ENCODE measurements at places on chromosomes 16 and 17.

DNA sequence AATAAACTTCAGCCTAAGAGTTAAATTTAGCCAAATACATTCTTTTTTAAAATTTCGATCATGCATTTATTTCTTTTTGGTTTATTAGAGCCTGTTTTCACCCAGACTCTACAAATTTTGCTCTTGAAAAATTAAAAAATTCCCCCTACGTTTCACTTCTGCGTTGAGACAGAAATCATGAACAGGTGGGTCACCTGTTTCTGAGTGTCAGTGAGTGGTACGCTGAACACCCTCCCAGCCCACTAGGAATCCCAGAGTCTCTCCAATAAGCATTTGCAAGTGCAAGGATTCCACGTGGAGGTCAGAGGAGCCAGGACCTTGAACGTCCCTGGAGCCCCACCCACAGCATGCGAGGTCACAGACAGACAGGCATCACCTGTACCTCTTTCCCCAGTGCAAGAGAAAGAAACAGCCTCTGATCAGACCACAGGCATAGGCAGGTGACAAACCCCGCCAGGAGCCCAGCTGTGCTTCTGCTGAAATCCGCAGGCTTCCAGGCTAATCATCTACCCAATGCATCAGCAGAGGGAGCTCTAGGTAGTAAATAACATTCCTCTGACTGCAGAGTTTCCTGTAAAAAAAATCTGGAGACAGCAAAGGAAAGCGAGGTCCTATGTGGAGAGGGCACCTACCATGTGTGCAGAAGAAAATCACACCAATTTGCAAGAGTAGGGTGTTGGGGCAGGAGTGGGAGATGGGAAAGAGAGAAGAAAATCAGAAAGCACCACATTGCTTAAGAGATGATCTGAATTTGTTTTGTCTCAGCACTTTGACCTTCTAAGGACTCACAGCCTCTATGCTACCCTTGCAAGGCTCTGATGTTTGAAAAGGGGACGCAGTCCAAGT, 5.9 kb upstream of the XYLT1 start:
- DNase-seq = peak; percentile 36

DNA sequence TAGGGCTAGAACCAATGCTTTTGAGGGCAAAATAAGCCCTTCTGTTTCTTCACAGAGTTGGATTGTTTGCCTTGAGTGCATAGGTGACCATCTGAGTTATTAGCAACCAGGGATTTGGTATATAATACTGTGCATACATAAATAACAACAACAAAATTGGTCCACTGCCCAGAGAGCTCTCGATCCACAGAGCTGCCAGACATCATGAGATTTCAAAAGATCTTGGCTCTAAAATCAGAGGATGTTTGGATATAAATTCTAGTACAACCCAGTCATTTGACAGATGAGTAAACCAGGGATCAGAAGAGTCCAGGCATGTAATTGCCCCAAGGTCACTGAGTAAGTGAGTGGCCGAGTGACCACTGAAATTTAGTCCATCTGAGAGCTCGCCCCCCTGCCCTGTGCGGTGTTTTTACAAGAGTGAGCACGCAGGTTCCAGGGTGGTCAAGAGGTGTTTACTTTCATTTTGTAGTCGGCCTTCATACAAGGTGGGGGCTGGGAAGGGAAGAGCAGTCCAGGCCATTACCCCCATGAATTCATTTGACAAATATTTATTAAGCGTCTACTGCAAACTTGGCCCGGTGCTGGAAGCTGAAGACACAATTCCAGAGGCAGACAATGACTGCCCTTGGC, 1.8 kb upstream of the MT2A start:
- DNase-seq = peak; percentile 82

DNA sequence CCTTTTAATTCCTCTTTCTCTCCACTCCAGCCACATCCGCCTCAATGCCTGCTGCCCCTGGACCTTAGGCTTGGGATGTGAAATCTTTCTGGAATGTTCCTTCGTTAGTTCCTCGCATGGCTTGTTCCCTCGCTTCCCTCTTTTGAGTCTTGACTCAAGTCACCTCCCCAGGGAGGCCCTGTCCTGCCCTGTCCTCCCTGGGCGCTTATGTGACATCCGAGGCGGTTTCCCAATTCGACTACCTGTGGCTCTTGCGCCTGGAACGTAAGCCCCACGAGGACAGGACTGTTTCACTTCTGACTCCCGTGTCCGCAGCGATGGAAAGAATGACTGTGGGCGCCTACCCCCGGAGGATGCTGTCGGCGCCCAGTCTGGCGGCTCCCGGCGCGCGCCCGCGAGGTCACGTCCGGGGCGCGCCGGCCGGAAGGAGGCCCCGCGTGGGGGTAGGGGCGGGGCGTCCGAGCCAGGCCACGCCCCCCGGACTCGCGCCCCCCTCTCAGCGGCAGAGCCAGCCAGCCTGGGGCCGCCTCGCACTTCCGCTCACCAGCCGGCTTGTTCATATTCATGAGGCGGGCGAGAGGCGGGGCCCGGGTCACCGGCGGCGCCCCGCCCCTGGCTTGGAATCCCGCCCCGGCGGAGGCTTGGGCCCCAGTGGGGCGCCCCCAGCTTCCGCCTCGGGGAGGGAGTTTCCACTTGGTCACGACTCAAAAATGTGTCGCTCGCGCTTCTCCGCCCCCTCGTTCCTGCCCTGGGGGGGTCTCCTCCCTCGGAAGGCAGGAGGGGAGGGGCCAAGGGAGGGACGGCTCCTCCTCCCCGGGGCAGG, 8.4 kb upstream of the GLIS2 start:
- peak; percentile 95 for DNase-seq

- DNase-seq = no peak
Observed at GRCh38 chr17:27326051-27326450, 32.1 kb downstream of the WSB1 start.

DNA sequence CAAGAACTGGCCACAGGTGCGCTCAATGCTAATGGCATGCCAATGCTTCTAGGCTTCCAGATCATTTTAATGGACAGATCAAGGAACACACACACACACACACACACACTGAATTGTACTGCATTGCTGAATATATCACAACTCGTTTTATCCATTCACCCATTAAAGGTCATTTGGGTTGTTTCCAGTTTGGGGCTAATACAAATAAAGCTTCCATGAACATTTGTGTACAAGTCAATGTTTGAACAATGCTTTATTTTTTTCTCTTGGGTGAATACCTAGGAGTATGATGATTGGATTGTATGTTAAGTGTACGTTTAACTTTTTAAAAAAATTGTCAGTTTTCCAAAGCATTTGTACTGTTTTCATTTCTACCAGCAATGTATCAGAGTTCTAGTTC, 3.6 kb upstream of the PCTP start:
- no peak for DNase-seq

GRCh38 chr17:49349541-49349940, 12.5 kb downstream of the ZNF652 start:
- no peak for DNase-seq

GRCh38 chr16:24748242-24748641, 18.8 kb downstream of the TNRC6A start:
- peak; percentile 88 for DNase-seq

DNA sequence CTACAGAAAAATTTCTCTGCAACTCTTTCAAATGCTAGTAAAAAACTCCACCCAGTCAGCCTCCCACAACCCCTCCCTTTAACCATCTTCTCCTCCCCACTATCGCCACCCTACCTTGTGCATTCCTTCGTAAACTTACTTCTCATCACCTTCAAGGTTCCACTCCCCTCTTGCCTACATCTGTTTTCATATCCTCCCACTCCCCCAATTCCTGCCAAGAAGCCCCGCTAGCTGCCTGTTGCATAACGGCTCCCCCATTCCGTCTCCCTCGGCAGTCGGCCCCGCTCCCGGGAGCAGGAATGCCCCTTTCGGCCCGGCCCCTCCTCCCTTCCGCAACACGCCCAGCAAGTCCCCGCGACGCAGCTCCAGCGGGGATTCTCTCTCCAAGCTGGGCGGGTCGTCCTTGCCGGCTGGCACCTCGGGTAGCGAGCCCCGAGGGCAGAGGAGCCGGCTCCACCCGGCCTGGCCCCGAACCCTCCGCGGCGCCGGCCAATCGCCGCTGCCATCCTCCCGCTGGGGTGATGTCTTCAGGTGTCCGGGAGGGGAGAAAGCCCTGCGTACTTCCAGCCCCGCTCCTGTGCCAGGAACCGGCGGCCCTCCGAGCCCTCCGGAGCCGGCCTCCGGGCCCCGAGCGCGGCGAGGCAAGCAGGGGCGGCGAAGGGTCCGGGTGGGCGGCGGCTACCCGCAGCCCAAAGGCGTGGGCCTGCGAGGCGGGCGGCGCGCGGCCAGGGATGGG, 1.5 kb downstream of the PHLPP2 start:
- peak; percentile 90 for DNase-seq

GRCh38 chr16:8720080-8720966, 45.9 kb downstream of the ABAT start:
- DNase-seq = no peak

- no peak for DNase-seq
Observed at GRCh38 chr17:48385319-48385718, 44.7 kb downstream of the SKAP1 start.

- DNase-seq = peak; percentile 4
Observed at GRCh38 chr16:77674888-77675287, 47.4 kb upstream of the NUDT7 start.

- no peak for DNase-seq
Observed at GRCh38 chr17:74702116-74702871, 10.4 kb downstream of the CD300LF start.

- DNase-seq = no peak
Observed at GRCh38 chr17:50021681-50022370, 26.8 kb upstream of the DLX3 start.

DNA sequence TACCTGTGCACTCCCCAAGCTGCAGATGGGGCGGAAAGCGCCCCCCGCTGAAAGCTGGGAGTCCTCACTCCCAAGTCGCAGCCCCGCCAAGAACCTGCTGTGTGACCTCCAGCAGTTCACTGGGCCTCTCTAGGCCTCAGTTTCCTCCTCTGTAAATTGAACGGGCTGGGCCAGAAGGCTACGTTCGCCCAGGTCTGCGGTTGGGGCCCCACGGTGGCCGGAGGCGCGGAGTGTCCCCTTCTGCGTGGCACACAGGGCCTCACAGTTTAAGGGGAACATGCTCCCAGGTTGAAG, 628 bp downstream of the GALK1 start:
- no peak for DNase-seq

GRCh38 chr16:50459496-50460080, 88.6 kb upstream of the NKD1 start:
- DNase-seq = no peak

GRCh38 chr16:30892670-30893416, 1.0 kb downstream of the BCL7C start:
- DNase-seq = no peak

DNA sequence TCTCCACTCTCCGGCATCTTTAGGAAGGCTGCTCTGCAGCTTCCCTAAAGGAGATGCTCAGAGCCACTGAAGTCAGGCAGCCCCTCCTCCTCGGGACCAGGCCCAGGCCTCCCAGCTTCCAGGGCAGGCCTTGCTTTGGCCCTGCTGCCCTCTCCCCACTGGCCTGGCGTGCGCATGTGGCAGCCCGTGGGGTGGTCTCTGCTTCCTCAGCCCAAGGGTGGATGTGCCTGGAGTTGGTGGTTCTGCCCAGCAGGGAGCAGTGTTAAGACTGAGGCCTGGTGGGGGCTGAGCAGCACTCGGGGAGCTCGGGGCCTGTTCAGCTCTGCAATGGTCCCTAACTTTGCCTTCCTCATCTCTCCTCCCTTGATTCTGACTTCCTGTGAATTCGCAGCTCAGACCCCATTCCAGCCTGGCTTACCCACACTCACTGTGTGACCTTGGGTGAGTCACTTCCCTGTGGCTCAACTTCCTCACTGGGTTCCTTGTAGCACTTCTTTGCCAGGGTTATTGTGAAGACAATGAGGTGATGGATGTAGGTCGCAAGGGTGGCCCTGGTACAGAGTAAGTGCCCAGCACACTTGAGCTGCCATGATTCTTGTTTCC, 63.2 kb downstream of the NKD1 start:
- DNase-seq = peak; percentile 33

DNA sequence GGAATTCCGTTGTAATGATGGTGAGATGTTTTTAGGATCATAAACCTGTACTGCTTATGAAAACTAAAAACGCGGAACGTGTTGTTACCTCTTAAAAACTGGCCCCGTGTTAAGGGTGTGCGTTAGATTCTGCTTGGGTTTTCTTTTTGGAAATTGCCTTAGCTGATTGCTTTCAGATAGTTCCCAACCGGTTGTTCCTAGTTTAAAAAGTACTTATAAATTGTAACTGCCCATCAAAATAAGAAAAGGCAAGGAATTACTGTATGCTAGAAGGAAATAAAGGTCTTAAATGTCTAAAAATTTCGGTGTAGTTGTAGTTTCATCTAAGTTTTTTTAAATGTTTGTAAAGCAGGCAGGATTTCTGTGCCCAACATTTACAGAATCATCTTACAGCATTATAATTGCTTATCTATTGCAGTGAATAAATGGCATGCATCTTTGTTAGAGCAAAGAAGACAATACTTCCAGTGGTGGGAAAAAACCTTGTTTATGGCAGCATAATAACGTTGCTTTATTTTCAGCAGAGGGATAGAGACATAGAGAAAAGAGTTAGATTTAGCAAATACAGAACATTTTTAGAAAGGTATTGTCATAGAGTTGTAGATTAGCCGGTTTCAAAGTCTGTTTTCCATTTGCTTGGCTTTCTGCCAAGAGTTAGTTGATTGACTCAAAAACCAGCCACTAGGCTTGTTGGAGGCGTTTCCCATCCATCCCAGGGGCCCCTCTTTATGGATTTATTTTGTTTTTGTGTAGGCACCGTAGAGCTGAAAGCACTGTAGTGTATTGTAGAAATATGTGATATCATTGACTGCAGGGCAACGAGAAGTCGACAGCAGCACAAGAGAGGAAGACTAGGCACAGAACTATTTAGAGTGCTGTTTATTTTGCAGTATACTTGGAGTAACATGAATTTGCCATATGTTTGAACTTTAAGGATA, 1.7 kb downstream of the PPM1D start:
- peak; percentile 72 for DNase-seq

GRCh38 chr17:32636598-32637218, 149.9 kb downstream of the CDK5R1 start:
- DNase-seq = no peak

All from mammary epithelial cell (primary cell).